Psoas muscle (tissue), 8 donors: ENCODE measurements at places on chromosomes 6 and 20.

GRCh38 chr6:1176567-1176966 lies 135.3 kb upstream of the FOXQ1 start:
- DNase-seq = no peak

DNA sequence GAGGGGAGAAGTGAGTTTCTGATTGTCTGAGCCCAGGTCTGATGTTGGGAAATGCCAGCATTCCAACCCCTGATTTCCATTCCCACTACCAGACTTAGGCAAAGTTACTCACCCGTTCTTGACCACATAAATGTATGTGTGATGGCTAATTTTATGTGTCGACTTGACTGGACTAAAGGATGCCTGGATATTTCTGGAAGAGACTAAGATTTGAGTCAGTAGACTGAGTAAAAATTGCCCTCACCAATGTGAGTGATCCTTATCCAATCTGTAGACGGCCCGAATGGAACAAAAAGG lies 95.8 kb upstream of the TAB2 start:
- DNase-seq = no peak

DNA sequence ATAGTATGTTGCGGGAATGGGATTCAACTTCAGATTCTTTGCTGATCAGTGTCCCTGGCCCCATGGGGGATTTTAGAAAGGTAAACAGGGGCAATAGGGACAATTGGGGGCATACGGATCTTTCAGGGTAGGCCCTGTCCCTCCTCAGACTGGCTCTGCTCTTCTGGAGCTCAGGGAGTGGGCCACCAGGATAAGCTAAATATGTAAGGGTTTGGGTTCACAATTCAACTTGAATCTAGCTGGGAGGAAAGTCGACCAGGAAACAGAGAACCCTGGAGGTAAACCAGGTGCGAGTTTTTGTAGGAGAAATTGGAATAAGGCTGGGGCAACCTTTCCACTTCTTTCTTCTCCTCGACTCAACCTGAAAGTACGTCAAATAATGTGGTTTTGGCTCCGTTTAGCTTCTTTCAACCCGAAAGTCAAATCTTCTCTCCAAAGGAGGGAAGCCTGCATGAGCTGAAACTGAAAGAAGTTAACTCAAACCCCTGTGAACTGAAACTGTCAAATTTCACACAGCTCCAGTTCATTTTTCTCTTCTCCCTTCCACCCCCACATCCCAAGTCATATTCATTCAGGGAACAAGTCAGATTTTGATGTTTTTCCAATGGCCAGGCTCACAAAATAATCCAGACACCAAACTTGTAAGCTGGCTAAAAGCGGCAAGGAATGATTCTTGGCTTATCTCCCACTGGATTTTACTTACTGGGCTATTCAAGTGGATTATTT lies 278.2 kb downstream of the CLIC5 start:
- no peak for DNase-seq

DNA sequence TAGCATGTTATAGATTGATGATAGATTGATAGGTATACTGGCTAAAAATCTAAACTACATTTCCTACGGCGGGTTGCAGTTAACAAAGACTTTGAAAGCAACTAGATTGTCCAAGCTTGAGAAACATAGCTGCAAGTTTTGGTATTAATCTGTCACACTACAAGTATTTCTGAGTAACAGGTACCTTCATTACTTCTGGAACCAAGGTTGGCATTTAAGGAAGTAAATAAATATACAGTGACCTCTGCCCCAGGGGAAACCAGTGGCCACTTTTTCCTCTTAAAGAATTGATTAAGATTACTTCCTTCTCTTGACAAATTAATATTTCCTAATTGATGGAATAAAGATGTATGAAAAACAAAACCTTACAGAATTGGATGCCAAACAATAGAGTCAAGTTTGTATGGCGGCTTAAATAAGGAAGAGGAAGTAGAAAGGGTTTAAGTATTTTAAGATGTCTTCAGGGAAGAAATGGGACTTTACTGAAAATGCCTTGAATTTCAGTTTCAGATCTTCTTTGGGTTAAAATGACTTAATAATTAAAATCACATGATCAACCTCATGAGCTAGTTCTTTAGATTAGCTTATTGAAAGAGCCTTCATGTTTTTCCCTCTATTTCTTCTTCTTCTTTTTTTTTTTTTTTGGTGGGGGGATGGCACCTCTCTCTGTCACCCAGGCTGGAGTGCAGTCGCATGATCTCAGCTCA lies 132.8 kb downstream of the DOK5 start:
- DNase-seq = no peak

DNA sequence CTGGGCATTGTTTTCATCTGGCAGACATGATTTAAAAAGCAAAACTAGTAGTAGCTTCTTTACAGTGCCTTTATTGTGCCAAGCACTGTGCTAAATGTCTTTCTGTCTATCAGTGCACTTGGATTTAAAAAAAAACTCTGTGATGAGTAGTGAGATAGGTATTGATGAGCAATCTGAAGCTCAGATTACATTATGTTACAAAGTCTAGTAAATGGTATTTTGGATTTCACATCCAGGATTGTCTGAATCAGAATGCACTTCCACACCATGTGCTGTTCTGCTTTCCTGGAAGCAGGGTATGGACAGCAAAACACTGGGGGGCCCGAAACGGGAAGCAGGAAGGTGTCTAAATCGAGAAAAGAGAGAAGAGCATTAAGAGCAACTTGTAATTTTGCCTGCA lies 103.4 kb upstream of the CCN2 start:
- DNase-seq = no peak
